ENCODE measurements at places on chromosomes 5 and 9.

DNA sequence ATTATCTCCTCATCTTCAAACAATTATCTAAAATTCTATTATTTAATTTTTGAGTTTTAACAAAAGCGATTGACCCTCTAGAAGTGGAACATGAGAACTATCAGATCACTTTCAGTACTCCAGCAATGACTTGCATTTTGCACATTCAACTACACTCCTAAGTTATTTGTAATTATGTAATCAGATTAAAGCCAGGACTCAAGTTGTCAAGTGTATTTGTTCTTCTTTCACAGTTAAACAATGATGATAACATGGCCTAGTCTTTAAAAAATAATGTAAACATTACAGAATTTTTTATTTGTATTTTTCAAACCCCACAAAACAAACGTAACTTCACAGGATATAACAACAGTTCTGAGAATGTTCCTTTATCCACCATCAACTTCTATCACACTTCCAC, 2148.9 kb upstream of the ACO1 start:
- DNase-seq = no peak

DNA sequence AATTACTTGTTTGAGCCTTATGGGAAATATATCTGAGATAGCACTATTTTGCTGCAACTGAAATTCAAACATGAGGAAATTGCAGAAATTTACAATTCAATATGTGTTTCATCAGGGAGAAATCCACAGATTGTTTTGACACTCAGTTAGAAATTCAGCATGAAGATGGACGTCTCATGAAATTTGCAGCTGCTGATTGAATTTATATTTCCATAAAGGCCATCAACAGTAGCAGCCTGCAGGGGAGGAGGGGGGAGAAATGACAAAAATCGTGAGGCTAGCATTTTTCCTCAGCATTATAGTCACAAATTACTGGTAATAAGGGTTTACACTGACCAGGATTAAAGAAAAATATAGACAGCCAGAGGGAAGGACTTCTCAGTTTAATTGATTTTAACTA, 81.0 kb downstream of the NDUFAF2 start:
- no peak for DNase-seq

- no peak for DNase-seq
Observed at GRCh38 chr5:132484391-132484725, 6.2 kb downstream of the IRF1 start.

GRCh38 chr5:150144246-150144801, 11.3 kb downstream of the PDGFRB start:
- DNase-seq = no peak

DNA sequence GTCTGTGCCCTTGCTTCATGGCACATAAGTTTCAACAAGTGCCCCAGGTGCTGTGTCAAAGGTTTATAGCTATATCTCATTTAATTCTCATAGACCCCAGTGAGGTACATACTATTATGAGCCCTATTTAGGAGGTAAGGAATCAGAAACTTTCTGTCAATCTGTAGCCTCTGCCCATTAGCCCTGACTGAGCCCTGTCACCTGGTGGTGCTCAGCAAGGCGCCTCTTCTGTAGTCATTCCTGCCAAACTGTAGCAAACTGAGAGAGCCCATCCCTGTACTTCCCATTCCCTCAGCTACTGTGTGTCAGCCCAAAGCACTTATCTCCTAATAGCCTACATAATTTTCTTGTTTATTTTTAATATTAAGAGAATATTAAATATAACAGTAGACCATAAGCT, 46.5 kb upstream of the FOXI1 start:
- no peak for DNase-seq

DNA sequence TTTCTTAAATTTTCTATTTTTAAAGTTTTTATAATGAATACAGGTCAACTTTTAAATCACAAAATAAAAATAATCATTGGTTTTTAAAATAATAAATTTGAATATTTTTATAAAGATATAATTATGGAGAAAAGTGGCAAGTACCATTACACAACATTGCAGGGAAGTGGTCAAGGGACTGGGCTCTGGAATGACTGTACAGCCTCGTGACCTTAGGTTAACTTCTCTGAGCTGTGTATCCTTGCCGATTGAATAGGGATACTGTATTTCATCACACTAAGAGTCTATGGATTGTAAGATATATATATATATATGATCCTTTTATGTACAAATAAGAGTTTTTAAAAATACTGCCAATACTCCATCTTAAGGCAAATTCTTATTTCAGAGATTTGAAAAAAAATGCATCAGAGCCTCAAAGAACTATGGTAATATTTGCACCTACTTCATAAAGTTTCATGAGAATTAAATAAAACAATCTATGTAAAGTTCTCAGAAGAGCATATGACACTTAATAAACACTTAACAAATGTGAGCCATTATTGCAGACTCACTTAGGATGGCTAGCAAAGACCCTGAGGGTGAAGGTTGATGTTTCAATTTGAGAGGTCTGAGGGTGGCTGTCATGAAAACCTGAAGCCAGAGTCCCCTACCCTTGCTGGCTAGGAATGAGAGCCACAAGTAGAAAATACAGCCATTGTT, 136.5 kb downstream of the CCDC192 start:
- no peak for DNase-seq

GRCh38 chr5:175694371-175695160, 36.7 kb downstream of the HRH2 start:
- DNase-seq = no peak

DNA sequence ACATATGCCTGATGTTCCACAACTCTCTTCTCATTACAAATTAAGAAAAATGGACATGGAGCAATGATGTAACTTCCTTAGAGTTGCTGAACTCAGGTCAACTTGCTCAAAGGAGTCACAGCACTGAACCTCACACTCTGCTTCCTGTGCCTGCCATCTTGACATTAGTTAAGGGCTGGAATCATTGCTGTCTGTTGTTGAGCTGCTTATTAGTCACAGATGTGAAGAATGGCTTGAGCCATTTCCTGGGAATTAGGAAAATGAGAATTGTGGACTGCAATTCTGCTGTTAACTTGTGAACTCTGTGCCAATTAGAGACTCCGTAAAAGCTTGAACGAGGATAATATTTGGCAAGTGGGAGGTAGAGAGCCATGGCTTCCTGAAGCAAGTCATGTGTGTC, 212.0 kb downstream of the ADAMTS12 start:
- DNase-seq = no peak

DNA sequence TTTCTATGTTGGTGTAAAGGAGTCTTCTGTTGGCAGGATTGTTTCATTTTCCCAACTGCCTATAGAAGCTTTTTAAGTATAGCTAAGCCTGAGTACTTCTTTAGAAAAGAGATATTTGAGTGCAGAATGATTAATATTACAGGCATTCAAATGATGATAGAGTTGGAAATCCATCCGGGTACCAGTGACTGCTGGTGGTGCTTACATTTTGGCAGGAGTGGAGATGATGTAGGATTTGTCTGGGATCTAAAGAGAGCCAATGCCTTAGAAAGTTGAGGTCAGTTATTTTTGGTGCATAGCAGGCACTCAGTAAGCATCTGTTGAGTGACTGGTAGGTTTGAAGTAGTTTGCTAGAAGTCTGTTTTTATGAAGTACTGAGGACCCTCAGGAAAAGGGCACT, 433.5 kb downstream of the DMAC1 start:
- no peak for DNase-seq

GRCh38 chr9:87567571-87567970, 69.9 kb downstream of the DAPK1 start:
- no peak for DNase-seq

GRCh38 chr9:108441726-108442125, 414.1 kb downstream of the ACTL7B start:
- DNase-seq = no peak

GRCh38 chr5:691817-692528, 1.2 kb downstream of the TPPP start:
- DNase-seq = no peak

DNA sequence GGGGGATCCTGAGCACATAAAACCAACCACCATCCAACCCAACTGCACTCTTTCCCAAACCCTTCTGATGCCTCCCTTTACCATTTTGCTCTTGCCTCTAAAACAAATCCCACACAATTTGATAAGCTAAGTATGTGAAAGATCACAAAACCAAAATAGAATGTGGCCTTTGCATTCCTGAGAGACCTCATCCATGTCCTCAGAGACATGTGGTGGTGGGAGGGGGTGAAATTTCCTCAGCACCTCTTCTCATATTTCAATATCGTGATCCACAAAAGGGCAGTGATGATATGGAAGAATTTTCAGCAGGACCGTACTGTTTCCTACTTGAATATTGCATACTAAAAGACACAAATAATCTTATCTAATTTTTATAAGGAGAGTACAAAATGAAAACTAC, 423.3 kb downstream of the TLE1 start:
- DNase-seq = no peak

GRCh38 chr9:36543916-36544315, 28.8 kb upstream of the MELK start:
- no peak for DNase-seq

- DNase-seq = no peak
Observed at GRCh38 chr9:21988056-21988990, 5.9 kb downstream of the CDKN2A start.

DNA sequence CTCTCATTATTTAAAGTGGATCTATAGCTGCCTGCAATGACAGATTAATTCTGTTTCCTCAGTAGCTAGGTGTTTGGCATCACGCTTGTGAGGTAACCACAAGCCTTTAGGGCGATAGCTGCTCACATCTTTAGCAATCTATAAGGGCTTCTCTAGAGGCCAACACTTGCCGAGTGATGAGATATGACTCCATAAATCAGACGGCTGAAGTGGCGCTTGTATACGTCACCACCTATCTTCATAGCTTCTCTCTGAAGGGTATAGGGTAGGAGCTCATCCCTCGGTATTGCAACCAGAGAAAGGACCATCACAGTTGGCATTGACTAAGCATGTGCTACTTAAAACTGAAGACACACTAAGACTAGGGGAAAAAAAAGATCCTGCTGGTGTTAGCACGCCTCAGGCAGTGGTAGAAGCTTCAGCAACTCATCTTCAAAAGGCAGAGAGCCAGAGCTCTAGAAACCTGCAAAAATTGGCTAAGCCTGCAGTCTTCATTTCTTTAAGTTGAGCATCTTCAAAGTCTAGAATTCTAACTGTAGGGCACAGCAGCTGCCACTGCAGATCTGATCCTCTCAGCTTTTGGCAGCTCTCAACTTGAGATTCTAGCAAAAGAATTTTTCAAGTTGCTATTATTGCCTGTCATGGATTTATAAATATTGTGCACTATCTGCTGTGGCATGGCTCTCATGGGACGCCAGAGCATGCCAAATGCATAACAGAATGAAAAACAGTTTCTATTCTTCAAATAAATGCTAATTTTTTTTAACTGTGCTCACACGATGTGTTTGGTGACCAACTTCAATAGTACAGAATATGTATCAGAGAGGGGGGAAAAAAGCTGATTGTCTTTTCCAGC, 37.5 kb downstream of the PSMB7 start:
- DNase-seq = no peak

DNA sequence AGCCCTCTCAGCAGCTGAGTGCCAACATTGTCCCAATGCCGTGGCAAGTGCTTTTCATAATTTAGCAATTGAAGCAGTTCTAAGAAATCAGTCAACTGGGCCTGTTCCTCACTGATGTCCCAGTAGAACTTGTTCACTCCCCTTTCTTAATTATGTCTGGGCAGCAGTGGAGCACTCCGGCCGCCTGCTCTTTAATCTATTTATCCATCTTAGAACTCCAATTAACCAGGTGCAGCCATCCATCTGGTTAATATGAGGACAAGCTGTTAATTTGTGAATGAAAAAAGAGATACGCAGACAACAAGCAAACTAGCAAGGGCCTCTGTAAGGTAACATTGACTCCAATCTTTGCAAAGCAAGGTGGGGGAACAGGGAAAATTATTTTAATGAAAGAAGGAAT, 39.4 kb downstream of the MAT2B start:
- DNase-seq = no peak

- DNase-seq = no peak
Observed at GRCh38 chr5:115377468-115378217, 81.2 kb upstream of the CCDC112 start.

- no peak for DNase-seq
Observed at GRCh38 chr9:72872718-72873117, 80.1 kb downstream of the ALDH1A1 start.

- no peak for DNase-seq
Observed at GRCh38 chr9:86405926-86406325, 51.7 kb upstream of the TUT7 start.

DNA sequence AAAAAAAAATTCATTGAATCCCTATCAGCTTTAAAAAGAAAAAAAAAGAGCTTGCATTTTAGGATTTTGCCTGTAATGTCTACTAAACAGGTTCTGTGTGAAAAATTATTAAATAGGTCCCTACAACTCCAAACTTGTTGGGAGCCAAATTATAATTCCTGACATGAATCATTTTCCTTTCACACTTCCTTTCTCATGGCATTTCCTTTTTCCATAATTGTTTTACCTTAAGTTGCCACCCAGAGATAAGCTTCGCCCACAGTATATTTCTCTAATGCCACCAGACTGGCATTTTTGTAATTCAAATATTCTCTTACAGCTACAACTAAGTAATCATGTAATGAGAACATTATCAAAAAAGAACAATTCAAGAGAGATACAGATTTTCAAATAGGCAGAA, 348.8 kb downstream of the EFNA5 start:
- DNase-seq = no peak

DNA sequence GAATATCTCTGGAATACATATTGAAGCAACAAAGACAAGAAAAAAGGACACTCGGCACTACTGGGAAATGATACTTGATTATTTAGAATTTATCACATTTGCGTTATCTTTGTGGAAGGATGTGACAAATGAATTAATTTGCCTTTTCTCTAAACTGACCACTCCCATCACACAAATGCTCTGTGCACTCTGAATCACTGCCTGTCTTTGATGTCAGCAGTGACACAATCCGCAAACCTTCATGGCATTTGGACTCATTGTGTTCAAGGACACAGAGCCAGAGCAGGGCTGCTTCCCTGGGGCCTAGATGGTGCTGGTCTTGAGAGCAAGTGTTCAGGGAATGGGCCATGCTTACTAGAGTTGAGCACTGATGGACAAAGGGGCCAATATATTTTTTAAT, 4.9 kb upstream of the KIF4B start:
- no peak for DNase-seq

DNA sequence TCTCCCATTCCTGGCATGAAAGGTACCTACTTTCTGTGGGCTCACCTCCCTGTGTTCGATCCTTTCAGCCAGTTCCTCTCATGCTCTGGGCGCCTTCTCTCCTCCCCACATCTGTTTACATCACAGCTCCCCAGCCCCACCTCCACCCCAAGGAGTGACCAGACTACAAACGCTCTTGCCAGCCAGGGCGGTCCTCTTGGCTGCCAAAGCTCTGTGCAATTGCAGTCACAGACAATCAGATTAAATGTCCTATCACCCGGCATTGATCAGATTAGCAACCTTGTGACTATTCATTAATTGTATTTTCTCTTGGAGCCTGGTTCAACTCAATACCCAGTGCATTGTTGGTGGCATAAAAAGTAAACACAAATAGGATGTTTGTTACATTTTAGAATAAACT, 211.2 kb upstream of the TBCA start:
- DNase-seq = no peak

DNA sequence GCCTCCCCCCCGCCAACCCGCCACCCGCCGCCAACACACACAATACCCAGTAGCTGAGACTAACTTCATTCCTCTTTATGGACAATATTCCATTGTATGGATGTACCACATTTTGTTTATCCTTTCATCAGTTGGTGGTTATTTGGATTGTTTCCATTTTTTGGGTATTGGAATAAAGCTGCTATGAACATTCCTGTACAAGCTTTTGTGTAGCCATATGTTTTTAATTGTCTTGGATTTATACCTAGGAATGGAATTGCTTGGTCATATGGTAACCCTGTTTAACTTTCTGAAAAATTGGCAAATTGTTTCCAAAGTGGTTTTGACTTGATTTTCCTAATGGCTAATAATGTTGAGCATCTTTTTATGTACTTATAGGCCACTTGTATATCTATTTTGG, 4.9 kb upstream of the UBTD2 start:
- DNase-seq = no peak

- DNase-seq = no peak
Observed at GRCh38 chr9:19988281-19988680, 199.4 kb upstream of the SLC24A2 start.
